Stimulated activated CD4-positive, alpha-beta T cell treated with anti-CD3 and anti-CD28 coated beads, Interleukin-15, amount 100 ng/mL, for 48 hours (primary cell): ENCODE measurements at places on chromosomes 16 and 17.

DNA sequence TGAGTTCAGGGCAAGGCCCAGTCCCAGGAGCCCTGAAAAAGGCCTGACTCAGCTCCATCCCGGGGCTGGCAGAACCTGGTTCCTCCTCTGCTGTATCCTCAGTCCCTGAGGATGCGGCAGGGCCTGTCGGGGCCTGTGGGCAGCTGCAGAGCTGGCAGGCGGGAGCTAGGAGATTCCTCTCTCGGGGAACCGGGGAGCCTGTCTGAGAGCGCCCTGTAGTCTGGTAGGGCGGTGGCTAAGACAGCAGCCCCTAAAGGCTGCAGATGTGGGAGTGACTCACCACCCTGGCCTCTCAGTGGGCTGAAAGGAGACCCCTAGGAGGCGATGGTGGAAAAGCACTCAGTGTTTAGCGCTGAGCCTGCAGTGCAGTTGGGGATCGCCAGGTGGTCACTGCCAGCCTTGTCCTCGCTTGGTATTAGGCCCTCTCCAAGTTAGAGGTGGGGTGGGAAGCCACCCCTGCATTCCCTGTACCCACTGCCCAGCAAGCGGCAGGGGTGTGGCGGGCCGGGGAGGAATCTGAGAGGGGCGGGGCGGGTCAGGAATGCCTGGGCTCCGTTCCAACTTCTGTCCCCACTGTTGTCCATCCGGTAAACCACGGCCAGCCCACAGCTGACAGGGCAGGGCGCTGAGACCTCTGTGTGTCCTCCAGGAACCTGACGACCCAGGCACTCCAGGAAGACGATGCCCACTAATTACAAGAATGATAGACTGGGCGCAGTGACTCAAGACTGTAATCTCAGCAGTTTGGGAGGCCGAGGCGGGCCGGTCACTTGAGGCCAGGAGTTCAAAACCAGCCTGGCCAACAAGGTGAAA lies 29.5 kb upstream of the CDH1 start:
- DNase-seq = no peak

GRCh38 chr17:29154516-29155226 lies 25.5 kb downstream of the MYO18A start:
- no peak for DNase-seq

- DNase-seq = no peak
Observed at GRCh38 chr17:187130-187529, 5.7 kb upstream of the DOC2B start.

DNA sequence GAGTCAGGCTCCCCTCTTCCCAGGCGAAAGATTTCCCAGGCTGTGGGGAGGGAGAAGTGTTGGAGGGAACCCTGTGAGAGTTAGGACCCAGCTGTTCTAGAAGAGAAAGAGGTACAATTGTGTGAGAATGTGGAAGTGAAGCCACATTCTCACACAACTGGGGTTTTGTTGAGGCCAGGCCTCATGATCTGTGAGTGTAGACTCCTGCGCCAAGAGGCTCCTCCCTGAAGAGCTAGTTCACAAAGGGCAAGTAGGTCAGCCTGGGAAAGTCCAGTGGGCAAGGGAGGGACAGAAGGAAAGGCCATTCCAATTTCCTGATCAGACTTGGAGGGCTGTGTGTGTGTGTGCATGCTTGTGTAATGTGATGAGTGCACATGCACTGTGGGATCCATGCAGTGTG lies 15.2 kb downstream of the CD300LF start:
- DNase-seq = no peak

DNA sequence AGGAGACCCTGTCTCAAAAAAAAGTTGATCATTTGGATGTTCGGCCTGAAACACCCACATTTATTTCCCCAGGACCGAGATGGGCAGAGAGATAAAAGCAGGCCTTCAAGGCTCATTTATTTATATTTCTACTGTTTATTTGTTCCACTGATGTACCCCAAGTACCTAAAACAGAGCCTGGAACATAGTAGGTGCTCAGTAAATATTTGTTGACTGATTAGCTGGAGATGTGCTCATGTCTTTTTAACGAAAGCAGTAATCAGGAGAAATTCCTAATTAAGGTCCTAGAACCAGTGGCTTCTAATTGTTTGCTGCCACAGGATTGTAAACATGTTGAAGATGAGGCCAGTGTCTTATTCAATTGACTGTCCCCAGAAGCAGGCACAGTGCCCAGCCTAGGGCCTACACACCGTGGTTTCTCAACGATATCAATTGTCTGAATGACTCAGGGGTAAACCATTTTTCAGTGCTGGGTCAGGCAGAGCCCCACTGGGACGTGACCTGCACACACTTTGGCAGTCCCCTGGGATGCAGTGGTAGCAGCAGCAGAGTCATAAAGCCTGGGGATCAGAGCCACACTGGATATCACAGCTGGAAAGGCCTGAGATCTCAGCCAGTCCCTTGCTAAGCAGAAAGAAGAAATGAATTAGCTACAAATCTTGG lies 34.8 kb downstream of the SOST start:
- DNase-seq = no peak

- no peak for DNase-seq
Observed at GRCh38 chr16:65751622-65752521, 614.6 kb upstream of the CDH5 start.

DNA sequence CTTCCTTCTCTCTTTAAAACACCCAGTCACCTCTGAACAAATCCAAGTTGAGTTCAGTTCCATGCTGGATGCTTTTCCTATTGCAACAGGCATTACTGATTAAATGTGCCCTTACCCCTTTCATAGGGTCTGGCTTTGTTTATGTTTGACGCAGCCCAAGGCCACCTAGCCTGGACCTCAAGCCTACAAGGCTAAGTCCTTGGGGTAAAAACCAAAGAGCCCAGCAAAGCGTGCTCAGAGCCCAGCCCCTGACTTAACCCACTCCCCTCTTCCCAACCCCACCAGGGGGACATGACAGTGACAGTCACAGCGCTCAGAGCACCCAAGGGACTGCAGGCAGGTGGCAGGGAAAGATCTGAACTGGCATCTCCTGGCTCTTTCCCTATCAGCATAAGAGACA lies 200.6 kb downstream of the XYLT1 start:
- no peak for DNase-seq

GRCh38 chr17:34306466-34306865 lies 12.8 kb upstream of the CCL8 start:
- DNase-seq = no peak

GRCh38 chr17:4710693-4711634 lies 532 bp downstream of the ARRB2 start:
- DNase-seq = peak; percentile 38

DNA sequence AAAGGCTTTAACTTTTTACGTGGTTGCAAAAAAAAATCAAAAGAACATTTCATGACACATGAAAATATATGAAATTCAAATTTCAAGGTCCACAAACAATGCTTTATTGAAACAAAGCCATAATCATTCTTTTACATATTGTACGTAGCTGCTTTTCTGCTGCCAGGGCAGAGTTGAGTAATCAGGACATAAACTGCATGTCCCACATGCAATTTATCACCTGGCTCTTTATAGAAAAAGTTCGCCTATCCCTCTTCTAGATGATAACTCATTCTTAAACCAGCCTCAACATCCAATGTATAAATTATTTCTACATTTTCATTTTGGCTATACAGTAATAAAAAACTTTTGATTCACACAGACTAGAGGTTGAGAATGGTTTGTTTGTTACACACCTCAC lies 154.9 kb downstream of the AXIN2 start:
- DNase-seq = no peak

DNA sequence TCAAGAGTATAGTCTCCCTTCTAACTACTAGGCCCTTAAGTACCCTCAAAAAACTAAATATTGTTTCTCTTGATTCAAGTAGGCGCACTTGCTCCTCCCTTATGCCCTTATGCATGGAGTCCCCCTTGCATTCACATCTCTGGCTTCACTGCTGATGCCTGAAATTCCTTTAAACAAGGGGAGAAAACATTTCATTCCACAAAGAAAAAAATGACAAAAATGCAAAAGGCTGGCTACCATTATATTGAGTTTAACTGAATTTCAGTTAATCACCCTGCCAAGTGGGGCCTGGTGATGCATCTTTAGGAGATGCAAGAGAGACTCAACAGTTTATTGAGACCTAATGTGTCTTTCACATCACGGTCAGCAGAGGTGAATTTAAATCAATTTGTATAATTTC lies 35.6 kb downstream of the CRLF3 start:
- no peak for DNase-seq

DNA sequence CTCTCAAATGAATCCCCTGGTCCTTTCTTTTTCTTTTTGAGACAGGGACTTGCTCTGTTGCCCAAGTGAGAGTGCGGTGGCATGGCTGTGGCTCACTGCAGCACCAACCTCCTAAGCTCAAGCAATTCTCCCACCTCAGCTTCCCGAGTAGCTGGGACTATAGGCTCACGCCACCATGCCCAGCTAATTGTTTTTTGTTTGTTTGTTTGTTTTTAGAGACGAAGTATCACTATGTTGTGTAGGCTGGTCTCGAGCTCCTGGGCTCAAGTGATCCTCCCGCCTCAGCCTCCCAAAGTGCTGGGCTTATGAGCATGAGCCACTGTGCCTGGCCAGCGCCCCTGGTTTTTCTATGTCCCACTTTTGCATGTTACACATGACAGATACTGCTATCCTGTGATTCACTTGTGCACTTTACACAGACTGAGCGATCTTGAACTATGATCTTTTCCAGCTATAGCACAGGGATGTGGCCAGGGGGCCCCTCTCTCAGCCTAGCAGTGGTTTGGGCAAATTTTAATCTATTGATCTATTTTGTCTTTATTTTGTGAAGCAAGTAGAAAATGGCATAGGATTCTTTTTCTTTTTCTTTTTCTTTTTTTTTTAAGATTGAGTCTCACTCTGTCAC lies 31.3 kb upstream of the MLKL start:
- DNase-seq = no peak

DNA sequence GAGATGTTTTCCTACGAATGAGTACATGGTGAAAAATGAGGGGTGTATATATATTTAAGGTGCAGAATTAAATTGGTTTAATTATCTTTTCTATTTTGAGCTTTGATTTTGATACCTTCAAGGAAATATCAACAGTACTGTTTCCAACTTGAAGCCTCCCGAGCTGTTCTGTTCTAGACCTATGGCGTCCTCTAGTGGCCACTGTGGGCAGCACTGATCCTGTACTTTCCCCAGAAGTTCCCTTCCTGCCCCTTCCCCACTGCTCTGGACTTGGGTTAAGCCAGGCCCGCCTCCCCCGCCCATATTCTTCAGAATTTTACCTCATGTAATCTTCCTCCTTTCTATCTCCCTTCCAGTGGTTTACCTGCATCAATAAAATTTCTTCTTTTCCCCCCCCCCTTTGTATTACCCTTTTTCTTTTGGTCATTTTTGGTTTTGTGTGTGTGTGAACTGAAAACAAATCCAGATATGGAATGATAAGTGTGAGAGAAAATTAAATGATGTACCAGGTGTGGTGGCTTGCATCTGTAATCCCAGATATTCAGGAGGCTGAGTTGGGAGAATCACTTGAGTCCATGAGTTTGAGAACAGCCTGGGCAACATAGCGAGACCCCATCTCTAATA lies 1643.5 kb downstream of the TP53TG3F start:
- DNase-seq = no peak

DNA sequence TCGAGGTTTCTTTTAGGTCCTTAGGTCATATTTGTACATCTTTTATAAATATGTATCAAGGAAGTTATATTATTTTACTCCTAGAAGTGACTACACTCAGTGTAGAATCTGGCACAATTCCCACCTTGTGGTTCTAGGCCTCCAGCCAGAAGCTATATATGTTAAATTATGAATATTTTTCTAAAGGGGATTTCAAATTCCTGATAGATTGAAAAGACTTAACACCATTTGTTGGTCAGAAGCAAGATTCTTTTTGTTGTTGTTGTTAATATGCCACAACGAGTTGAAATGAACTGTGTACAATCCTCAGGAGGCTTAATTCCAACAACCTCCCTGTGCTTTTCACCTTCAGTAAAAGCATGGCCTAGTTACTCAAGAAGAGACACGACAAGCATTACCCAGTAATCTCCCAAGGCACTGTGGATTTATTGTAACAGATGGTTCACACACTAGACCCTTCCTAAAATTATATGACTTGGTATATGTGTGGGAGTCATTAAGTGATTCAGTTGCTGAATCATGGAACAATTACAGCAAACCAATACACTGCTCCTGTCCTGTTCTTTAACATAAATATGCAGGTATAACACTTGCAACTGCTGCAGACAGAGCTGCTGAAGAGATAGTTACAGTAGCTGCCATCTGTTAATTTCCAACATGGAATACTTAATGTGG lies 964.4 kb upstream of the GOT2 start:
- no peak for DNase-seq

GRCh38 chr17:81537343-81537855 lies 9.2 kb downstream of the FSCN2 start:
- no peak for DNase-seq

DNA sequence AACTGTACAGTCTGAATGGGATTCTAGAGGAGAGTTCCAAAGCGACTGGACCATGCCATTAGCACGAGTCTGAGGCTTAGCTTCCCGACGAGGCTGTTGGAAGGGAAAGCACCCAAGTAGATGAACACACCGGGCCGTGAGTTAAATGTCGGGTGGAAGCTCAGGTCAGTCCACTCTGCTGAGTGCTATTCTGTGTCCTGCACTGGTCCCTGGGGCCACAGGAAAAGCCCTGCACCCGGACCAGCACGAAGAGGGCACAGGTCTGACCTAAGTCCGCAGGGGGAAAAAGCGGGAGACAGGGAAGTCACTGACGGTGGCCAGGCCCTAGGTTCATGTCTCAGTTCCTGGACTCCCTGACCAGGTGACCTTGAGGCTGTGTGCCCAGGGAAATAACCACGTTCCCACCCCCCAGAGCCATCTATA lies 44.1 kb upstream of the RBFOX3 start:
- DNase-seq = no peak

DNA sequence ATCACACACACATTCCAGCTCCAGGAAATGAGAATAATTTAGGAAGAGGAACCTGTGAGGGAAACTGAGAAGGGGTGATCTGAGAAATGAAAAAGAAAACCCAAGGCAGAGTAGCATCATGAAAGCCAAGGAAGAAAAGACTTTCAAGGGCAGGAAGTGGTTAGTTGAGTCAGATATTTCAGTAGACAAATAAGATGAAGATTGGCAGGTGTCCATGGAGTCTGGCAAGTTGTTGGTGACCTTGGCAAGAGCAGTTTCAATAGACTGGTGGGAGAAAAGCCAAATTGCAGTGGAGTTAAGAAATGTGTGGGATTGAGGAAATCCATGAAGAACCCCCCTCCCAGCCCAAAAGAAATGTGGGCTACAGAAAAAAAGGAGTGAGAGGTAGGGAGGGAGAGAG lies 10.7 kb downstream of the GNAO1 start:
- no peak for DNase-seq
